ENCODE measurements at places on chromosomes 7 and 10.

GRCh38 chr10:114279901-114280644, 41.0 kb downstream of the VWA2 start:
- DNase-seq = no peak

GRCh38 chr7:102000123-102000522, 182.7 kb downstream of the CUX1 start:
- no peak for DNase-seq

DNA sequence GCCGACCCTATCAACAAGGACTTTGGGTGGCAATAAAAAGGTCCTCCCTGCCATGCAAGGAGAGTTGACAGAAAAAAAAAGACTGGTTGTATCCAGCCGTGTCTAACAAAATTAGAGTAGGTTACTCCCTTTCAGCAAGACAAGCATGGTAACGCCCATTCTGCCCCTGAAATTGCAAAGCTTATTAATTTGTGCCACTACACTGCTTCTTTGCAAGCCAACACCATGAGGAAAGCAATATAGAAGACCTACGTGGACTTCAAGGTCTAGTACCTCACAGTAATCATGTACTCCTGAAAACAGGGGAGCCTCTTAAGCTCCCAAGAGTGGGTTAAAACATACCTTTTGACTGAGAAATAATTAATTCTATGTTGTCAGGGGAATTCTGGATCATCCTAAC, 90.3 kb downstream of the FRMPD2 start:
- DNase-seq = no peak

DNA sequence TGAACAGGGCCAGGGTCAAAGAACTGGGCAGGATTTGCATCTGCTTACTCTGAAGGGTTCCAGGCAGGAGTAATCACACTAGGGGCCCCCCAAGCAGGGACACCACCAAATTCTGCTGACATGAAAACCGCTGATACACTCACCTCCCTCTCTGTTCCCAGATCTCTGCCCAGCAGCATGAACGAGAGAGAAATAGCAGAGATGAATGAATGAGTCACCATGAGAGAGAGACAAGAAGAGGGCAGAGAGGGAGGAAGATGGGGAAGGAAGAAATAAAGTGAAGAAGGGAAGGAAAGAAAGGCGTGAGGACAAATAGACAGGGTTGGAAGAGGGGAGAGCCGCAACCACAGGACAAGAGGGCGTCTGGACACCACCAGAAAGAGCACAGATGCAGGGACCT, 285.9 kb upstream of the NEBL start:
- no peak for DNase-seq

DNA sequence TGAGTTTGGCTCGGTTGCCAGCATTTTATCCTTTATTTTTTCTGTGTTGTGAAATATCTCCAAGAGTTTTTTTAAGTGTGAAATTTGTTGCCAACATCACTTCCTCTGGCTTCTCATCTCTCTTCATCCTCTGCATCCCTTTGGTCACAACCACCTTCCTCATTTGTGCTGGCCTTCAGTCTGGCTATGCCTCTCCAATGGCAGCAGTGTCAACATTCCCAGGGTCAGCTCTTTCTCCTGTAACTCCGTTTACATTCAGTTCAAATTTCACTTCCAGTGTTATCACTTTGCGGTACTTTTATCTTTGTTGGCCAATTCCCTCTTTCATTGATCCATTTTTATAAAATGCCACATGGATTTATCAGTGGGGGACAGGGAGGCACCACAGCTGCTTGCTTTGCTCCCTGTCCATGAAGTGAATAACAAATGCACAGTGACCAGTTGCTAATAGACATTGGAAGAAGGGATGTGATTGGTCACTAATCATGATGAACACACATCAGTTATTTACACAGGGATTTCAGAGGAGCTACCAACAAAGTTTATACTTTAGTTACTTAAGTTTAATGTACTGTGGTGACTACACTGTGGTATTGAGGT, 311.4 kb upstream of the LRGUK start:
- DNase-seq = no peak
